Stimulated activated CD4-positive, alpha-beta T cell treated with anti-CD3 and anti-CD28 coated beads, Interleukin-1b, Interleukin-23, amount 100 ng/mL, for 48 hours (primary cell): ENCODE measurements at places on chromosomes 4 and X.

- no peak for DNase-seq
Measured at GRCh38 chrX:7154041-7154597, 6.2 kb upstream of the PUDP start.

DNA sequence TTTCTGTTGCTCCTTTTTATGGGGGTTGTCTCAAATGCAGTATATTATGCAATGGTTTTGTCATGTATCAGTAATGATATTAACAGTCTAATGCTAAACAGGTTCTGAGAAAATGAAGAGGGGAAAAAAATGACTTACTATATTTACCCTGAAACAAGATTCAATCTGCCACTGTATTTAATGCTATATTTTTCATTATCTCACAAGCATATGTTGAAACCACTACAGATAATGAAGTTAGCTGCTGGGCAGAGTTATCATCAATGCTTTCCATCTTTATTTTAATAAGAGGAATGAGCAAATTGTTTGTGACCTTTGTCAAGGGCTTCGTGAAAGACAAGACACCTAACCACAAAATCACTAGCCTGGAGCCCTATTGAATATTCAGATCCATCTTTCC is 32.6 kb upstream of the NAA11 start:
- no peak for DNase-seq

DNA sequence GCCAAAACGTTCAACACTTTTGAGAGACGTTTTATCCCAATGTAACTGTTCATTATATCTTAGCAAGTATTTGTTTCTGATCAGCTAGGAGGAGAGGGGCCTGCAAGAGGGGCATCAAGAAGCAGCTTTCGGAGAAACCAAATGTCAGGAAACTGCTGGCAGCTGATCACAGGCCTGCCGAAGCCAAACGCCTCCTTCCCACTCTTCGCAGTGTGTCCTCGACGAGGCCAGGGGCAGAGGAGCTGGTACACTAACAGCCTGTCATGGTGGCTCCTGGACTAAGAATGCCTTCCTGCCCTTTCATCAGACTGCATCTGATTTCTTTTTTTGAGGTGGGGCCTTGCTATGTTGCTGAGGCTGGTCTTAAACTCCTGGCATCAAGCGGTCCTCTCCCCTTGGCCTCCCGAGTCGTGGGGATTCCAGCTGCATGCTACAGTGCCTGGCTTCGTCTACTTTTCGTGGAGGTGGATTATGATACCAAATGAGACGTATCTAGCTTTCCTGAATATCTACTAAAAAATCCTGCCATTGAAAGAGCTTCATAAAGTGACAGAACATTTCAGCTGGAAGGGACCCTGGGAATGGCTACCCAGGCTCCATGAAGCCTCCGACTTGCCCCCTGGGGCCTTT is 134.8 kb downstream of the AFAP1 start:
- no peak for DNase-seq

- no peak for DNase-seq
Measured at GRCh38 chr4:53937918-53938317, 126.5 kb downstream of the CHIC2 start.

DNA sequence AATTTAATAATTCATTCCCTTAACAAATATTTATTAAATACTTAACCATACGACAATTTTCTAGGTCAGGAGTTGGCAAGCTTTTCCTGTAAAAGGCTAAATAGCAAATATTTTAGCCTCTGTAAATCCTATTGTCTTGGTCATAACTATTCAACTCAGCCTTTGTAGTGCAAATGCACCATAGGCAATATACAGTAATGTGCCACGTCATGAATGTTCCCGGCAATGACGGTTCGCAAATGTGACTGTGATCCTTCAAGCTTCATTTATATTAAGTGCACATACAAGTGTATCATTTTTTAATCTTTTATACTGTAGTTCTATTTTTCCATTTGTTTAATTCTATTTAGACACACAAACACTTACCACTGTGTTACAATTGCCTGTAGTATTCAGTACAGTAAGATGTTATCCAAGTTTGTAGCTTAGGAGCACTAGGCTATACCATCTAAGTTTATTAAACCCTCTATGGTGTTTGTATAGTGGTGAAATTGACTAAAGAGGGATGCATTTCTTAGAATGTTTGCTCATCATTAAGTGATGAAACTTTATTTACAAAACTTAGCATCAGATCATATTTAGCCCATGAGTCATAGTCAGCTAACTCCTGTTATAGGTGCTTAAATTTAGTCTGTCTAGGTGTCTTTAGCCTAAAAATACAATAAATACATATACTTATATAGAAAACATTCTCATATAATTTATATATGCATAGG is 553.6 kb downstream of the STPG2 start:
- DNase-seq = no peak

DNA sequence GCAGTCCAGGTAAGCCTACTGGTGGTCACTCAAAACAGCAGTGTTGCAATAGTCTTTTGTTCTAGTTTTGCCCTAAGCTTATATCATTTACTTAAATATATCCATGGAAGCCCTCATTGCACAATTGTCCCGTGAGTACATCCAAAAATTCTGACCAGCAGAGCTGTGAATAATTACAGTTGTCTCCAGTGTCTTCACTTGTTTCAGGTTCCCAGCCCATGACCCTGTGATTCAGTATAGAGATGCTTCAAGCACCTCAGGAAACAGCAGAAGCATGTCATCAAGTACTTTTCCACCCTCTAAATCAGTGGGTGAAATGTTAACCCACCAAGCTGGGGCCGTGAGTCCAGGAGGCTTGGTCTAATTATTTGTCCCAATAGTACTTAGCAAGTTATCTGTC is 214.9 kb upstream of the RPS6KA3 start:
- DNase-seq = no peak

DNA sequence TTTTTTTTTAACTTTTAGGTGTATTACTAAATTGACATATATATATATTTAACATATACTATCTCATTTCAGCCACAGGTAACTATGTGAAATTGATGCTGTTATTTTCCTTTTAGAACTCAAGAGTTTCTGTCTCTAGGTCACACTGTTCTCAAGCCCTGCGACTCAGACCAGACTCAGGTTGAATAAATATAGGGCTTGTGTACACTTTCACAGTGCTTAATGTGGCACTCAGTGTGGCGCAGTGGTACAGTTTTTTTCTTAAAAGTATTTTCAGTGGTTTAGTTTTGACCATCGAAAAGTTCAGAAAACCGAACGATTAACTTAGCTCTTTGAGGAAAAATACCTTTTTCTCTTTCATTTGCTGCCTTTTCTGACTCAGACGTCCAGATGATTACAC is 24.7 kb downstream of the PACRGL start:
- DNase-seq = no peak

- DNase-seq = no peak
Measured at GRCh38 chr4:110059556-110060191, 138.7 kb downstream of the ELOVL6 start.
